ENCODE measurements at places on chromosomes 11 and 22. TPM values are rescaled to one million over a fixed set of nuclear protein-coding genes. Genes with fewer than 3 reads are reported as not detected.

SIDT2 gene
- total RNA-seq = 21.9 TPM

DRD2 gene
- total RNA-seq = 0.11 TPM

RAB30 gene
- 31.4 TPM for total RNA-seq

CCDC86 gene
- 6.2 TPM for total RNA-seq

PGA3 gene
- total RNA-seq = 0.39 TPM

IRAG1 gene
- total RNA-seq = 2.1 TPM

YPEL4 gene
- total RNA-seq = 0.65 TPM

LARGE1 gene
- 12.2 TPM for total RNA-seq

CYB561A3 gene
- 34.0 TPM for total RNA-seq

GLYATL1 gene
- total RNA-seq = 0.13 TPM

FGF19 gene
- total RNA-seq = not detected

CHADL gene
- total RNA-seq = 1.5 TPM

ZC3H12C gene
- total RNA-seq = 13.4 TPM

TMEM191C gene
- total RNA-seq = 0.32 TPM

FOLR1 gene
- total RNA-seq = not detected
